GM23338 (cell line): ENCODE measurements at places on chromosomes 2 and 18.
A peak's percentile ranks its signal among the peaks of the same experiment; 100 is the strongest.

GRCh38 chr2:213237787-213238186 lies 46.5 kb upstream of the SPAG16 start:
- DNase-seq: no peak

DNA sequence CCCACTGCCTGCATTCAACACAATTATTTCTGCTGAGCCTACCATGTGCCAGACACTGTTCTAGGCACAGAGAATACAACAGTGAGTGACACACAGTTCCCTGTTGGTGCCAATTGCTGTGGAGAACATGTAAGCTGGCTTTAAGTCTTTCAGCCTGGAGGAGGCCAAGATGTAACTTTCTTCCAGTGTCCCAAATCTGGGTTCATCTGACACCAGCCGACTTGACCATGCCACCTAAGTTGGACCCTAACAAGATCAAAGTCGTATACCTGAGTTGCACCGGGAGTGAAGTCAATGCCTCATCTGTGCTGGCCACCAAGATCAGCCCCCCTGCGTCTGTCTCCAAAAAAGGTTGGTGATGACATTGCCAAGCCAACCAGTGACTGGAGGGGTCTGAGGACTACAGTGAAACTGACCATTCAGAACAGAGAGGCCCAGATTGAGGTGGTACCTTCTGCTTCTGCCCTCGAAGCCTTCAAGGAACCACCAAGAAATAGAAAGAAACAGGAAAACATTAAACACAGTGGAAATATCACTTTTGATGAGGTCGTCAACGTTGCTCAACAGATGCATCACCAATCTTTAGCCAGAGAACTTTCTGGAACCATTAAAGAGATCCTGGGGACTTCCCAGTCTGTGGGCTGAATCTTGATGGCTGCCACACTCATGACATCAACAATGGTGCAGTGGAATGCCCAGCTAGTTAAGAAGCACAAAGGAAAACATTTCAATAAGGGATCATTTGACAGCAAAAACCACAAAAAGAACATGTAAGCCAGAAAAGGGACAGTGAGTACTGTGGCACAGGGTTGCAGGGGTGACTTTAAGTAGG lies 6.3 kb downstream of the TRABD2A start:
- no peak for DNase-seq

DNA sequence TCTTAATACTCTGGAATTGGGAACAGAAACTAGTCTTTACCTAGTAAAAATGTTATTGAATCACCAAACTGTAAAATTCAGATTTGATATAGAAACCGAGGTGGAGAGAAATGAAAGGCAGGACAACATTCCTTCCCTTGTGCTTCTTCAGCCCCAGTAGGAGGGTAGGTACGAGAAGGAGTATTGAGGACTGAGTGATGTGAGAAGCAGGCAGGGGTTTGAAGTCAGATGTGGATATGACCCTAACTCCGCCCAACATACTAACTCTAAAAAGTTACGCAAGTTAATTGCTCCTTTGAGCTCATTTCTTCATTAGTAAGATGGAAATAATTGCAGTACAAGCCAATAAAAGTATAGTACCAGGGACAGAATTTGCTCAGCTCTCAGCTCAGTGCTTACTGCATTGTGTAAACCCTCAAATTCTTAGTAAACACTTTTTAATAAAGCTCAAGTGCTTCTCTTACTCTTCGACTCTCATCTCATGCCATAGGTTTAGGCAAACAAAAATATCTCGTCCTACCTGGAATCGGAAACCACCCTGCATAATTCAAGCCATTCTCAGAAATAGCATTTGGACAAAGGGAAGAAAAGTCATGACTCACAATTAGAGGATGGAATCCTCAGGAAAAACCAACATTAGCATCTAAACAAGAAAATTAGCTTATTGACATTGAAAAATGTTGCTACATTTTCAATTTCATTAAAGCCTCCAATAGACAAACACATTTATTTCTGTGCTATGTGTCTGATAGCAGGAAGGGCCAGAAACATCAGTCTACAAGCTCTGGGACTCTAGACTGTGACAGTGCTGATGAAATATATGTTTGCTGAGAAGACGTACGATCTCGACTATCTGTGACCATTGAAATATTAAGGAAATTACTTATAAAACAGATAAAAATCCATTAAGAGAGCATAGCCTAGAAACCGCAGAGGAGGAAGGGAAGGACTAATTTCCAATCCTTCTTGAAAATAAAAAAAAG lies 161.3 kb downstream of the HNMT start:
- DNase-seq: peak; percentile 14

DNA sequence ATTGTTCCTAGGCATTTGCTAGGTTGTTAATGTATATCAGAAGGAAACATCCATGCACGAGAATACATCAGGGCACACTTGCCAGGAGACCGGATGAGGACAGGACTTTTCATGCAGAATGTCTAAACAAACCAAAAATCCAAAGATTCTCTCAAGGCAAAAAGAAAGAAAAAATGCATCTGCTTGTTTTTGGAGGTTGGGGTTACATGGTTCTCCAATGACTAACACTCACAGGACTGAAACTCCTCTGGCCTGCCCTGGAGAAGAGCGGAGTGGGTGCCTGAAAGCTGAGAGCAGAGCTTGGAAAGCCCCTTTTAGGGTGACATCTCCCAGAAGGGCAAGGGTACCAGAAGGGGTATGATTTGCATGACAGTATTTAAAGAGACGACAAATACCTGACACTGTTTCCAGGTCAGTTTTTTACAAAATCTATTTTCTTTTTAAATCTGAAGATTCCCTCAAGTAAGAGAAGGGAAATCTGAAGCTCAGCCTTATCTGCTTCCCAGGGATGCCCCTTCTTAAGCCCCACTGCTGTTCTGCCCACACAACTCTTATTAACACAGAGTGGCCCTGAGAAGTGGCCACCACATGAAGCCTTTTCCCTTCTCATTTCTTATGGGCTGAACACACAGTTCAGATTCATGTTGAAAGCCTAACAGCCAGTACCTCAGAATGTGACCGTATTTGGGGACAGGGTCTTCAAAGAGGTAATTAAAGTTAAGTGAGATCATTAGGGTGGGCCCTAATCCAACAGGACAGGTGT lies 216.4 kb downstream of the STK39 start:
- no peak for DNase-seq

GRCh38 chr18:76988827-76989646 lies 143.5 kb downstream of the MBP start:
- no peak for DNase-seq

- no peak for DNase-seq
Observed at GRCh38 chr2:169822785-169823392, 1.8 kb downstream of the METTL5 start.

DNA sequence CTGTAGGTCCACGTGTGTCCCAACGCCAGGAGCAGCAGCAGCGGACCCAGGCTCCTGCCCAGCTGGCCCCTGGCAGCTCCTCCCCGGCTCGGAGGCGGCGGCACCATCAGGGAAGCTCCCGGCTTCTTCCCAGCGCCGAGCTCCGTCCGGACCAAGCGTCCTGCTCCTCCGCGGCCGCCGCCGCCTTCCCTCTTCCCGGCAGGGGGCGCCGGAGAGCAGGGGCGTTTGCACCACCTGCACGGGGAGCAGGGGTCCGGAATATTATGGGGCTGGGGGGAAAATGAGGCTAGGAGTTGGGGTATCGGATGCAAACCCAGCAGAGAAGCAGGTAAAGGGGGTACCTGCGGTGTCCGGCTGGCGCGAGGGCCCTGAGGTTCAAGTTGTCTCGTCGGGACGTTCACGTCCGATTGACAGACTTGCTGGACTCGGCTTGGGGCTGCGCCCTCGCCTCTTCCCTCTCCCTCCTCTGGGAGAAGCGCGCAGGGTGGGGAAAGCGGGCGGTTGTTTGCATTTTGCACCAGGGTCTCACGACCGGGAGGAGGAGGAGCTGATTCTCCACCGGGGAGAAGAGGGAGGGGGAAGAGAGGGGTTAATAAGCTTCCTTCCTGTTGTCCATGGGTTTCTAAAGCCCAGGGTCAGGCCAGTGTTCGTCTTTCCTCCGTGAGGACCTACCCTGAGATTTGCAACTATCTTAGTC lies at the start of gene CCBE1:
CCBE1 (minus strand) TSS at position 188 of the 697 bp plus-strand sequence.
- DNase-seq: peak; percentile 86

DNA sequence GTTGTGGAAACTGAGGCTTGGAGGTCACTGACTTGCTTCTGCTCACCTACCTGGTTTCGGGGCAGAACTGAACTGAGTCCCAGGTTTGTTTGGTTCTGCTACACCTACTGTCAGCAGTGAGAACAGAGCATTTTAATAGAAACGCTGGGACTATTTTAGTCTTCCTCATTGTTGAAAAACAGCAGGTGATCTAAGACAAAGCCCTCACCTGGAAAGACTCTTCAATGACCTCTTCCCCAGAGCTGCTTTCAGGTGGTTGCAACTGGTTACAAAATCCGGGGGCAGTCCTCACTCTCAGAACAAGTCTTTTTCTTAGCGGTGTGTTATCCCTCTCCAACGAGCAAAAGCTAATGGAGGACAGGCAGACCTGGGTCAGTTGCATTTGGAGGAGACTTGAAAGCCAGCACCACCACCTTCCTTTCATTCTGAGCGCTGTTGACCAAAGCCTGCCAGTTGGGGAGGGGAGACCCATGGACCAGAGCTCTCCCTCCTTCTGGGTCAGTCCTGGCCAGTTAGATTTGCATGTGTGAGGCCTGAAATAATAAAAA lies 217.0 kb downstream of the NCK2 start:
- DNase-seq: peak; percentile 54

DNA sequence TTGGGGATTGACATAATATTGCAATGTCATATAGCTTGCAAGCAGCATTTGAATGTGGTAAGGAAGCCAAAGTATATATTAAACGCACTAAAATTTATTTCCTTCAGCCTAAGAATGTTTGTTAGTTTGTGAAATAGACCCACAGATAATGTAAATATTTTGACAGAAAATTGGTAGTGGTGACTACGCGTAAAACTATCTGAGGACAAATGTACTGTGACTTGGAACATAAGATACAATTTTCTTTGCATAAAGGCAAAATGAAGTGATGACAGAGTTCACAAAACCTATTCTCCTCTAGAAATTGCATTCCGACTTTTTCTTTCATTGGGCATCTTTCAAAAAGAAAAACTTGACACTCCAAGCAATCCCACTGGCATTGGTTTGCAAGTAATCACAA lies 411.1 kb upstream of the LRATD1 start:
- DNase-seq: no peak

DNA sequence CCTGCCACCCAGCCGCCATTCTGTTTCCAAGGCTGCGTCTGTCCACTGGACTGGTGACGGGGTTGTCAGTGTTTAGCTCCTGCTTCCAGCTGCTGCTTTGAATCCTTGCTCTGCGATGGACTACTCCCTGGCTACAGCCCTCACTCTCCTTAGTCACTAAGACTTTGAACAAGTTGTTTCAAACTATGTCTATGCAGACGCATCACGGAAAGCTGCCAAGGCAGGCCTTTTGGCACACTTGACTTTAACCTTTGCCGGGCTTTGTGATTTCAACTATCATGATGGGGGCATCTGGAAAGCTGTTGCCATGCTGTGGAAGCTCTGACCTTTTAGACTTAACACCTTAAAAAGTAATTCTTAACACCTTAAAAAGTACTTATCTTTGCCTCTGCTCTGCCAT lies 54.4 kb downstream of the PDE11A start:
- no peak for DNase-seq
